DMS79 (cell line): ENCODE measurements at places on chromosomes 7 and 10.

DNA sequence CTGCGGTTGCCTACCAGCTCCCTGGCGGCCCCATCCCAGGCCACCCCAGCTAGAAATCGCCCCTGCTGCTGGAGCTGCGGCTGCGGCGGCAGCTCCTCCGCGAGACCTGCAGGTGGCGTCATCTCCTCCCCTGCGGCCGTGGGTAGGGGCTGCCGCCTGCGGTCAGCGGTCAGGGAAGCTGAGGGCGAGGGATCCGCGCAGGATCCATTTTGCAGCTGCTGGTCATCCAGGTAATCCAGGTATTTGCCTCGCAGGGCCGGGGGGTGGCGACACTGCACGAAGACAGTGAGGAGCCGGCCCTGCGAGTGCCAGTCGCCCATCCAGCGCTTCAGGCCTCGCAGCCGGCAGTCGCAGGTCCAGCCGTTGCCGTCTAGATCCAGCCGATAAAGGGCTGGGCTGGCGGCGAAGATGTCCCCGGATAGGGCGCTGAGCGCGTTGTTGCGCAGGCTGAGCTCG lies 1.5 kb downstream of the TRIL start:
- DNase-seq: peak; percentile 40

DNA sequence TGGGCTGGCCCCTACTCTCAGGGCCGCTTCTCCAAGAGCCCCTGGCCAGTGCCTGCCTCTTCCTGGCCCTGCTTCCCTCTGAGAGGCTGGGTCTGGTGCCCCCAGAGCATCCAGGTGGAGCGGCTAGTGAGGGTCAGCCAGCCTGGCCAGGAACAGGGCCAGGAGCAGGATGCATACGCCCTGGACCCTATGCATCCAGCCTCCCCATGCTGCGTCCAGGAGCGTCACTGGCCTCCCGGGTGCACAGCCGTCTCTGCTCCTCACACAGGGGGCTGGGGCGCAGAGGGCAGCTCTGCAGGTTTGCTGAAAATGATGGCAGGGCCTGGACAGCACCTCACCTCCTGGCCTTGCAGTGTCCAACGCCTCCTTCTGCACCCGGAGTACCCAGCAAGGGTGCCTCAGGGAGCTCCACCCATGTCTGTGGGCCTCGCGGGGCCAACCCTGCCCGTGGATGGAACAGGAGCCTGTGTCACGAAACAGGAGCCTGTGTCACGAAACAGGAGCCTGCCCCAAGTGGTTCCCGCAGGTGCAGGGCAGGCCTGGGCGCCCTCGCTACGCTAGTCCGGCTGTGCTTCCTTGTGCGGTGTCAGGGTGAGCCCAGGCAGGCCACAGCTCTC lies 246.2 kb upstream of the PPP2R2D start:
- DNase-seq: no peak

DNA sequence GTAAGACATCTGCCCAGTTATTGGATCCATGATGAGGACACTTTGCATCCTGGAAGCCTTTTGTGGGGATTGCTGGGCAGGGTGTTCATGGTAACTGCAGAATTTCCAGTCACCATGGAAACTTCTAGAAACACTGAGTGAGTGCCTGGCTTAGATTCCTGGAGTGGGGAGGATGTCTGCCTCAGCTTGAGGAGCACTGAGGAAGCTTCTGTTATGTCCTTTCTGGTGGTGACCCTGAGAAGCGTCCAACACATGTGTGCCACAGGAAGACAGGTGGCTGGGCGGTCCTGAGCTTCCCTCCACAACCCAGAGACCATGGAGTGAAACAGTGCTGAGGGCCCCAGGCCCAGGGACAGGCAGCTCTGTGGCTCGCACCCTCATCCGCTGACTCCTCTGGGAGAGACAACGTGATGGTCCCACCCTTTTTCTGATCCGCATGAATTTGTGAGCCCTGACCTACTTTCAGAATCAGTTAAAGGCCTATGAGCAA lies 191.8 kb upstream of the CXCL12 start:
- DNase-seq: no peak

DNA sequence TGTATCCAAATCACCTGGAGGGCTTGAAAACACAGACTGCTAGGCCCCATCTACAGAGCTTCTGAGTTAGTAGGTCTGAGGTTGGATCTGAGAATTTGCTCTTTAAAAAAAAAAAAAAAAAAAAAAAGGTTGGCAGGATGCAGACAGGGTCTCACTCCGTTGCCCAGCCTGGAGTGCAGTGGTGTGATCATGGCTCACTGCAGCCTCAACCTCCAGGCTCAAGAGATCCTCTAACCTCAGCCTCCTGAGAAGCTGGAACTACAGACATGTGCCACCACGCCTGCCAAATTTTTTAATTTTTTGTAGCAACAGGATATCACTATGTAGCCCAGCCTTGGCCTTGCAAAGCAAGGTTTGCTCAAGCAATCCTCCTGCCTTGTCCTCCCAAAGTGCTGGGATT lies 8.0 kb downstream of the GDI2 start:
- no peak for DNase-seq

- DNase-seq: no peak
These were observed 5.8 kb downstream of the NUDCD3 start for GRCh38 chr7:44484482-44485313.

- peak; percentile 3 for DNase-seq
These were observed 253.7 kb downstream of the ARHGAP21 start for GRCh38 chr10:24469993-24470392.

- DNase-seq: no peak
These were observed 12.8 kb upstream of the MYL7 start for GRCh38 chr7:44153948-44154335.

DNA sequence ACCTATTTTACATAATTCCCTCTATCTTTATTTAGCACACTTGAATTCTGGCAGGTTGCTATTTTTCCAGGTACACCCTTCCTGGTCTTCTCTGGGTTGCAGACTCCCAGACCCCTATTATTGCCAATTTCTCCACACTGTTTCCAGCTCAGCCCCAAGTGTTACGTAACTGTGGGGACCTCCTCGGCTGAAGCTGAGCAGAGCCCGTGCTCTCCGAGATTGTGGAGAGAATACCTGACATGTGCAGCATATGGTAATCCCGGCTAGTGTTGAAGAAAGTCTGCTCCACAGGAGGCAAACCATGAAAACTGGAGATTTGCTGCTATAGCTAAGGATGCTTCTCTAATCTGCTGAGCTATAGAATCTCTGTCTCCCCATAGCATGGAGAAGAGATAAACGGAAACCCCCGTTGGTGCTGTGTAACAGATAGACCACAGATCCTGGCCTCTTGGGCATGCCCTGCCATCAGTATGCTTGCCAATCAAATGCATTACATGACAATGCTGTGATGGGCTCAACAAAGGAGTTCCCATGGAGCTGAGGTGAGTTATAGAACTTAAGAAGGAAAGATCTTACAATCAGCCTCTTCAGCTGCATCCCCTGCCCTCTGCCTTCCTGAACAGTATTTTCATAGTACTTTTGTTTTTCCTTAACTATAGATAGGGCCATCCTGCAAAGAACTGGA lies 144.6 kb upstream of the AOAH start:
- no peak for DNase-seq

- DNase-seq: no peak
These were observed 42.1 kb upstream of the MKLN1 start for GRCh38 chr7:131285556-131285955.

- no peak for DNase-seq
These were observed 95.4 kb downstream of the SVIL start for GRCh38 chr10:29539412-29539811.

DNA sequence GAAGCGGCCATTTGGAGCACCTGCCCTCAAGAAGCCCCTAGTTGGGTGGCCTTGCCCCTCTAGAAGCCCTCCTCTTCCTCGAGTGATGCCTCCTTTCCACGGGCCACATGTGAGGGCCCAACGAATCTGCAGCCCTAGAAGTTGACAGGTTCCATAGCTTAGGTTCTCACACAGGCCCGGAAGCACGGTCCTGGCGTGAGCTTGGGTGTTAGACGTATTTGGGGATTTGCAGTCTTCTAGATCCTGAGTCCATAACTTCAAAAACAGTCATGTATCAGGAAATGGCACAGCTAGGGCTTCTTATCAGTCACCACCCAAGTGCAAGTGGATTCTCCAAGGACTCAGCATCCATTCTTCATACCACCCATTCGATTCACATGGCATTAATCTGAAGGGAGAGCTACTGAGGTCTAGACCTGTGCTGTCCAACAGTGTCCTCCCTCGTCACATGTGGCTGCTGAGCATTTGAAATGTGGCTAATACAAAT lies 477 bp upstream of the FBXW4 start:
- no peak for DNase-seq

DNA sequence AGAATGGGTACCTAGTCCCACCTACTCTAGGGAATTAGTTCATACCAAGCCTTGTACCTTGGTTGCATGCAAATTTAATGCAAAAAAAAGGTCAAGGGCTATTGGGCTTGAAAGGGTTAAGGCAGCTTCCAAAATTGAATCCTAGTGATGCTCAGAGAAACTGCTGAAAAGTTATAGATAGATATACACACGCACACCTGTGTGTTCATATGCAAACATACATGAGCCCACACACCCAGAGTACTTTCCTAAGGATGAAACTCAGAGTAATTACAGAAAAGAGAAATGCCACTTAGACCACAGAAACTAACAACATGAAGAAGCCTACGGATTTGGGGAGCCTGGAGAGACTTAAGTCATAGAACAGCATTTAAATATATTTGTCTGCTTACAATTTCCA lies 1.5 kb downstream of the SLC25A13 start:
- no peak for DNase-seq

GRCh38 chr7:98174334-98175259 lies 36.6 kb upstream of the BHLHA15 start:
- no peak for DNase-seq

GRCh38 chr7:127974446-127975035 lies 56.7 kb downstream of the LRRC4 start:
- no peak for DNase-seq

DNA sequence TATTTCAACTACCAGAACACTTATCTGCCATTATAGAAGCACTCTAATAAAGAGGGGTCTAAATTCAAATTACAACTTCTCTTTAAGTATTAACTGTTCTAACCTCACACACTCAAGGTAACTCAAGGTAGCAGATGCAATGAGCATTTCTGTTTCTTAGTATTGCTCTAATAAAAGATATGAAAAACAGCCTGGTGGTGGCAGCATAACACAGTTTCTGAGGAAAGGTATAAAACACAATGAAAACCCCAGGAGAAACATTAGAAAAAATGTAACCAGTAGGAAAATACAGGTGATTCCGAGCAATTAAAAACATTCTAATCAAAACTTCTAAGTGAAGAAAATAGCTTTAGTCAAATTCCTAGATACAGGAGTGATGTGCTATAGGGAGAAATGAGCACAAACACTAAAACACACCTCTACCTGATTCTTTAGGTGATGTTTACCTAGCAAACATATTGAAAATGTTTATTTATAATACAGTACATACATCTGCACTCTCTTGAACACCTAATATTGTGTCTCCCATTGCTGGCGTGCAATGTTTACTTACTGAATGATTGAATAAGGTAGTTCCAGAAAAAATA lies 3.5 kb downstream of the MKRN1 start:
- peak; percentile 19 for DNase-seq

DNA sequence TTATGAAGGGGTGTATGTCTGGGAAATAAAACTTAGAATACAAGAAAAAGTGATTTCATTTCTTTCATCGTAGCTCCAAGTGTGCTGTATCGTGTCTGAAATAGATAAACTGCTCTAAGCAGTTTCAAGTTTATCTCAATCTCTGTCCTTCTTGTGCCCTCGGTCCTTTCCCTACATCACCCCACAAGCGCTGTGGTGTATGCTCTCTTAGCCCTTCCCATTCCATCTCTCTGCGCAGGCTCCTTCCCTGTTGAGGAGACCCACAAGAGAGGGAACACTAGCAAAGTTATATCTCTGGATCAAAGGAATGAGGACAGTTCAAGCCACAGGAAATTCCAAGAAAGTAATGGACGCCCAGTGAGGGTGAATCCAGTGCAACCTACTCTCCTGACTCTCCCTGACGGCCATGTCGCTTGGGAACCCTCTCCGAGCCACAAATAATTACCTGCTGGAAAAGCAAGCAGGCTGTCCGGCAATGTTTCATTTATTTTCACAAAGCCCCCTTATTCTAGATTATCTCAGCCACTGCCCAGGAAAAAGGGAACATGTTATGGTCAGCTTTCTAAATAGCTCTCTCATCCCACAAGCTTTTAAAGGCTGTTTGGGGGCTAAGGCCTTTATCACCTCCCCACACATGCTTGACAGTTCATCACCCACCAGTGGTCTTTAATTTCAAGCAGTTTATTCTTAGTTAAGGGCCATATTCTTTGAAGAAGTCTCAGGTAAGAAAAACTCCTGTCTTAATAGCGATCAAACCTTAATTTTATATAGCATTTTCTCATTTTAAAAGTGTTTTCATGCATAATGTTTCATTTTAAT lies 34.8 kb downstream of the LRRC4 start:
- no peak for DNase-seq

GRCh38 chr7:36092221-36092771 lies 60.8 kb upstream of the EEPD1 start:
- DNase-seq: no peak

GRCh38 chr10:120749072-120749471 lies 102.1 kb upstream of the WDR11 start:
- no peak for DNase-seq
